NCI-H1930 (cell line): ENCODE measurements at places on chromosomes 11 and 22.

GRCh38 chr11:103798026-103798425 lies 238.4 kb upstream of the DDI1 start:
- DNase-seq, result no peak

- no peak for DNase-seq
These were observed at the start of gene KRTAP5-9 for GRCh38 chr11:71548120-71548519. Gene KRTAP5-9, plus strand, starts transcription at chr11:71548420. Its CDS starts 238 bp downstream, at chr11:71548658.

DNA sequence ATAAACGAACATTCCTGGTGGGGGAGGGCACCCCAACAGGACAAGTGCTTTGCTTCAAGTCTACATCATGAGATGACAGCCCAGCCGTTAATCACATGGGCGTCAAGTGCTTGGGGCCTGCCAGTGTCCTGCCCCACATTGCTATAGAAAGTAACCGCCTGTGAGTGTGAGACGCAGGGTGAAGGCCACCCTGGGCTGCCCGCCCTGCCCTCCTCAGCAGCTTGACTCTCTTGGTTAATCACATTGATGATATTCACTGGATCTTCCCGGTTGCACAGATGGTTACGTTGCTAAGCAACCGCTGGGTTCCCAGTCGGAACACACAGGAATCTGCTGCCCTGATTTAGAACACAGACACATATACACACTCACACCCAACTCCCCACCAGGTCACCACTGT lies 79.3 kb downstream of the CTTN start:
- DNase-seq, result no peak

GRCh38 chr11:130122141-130122575 lies 37.4 kb upstream of the ST14 start:
- no peak for DNase-seq

DNA sequence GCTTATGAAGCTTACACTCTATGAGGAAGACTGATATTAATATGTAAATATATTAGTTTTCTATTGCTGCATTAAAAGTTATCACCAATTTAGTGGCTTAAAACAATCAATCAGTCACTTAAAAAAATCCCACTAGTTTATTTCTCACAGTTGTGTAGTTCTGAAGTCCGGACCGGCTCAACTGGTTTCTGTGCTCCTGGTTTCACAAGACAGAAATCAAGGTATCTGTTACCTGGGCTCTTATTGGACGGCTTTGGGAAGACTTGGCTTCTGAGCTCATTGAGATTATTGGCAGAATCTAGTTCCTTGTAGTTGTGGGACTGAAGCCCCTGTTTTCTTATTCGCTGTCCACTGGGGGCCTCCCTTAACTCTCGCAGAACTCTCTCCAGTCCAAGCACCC lies 343.0 kb downstream of the RAB38 start:
- DNase-seq, result no peak

DNA sequence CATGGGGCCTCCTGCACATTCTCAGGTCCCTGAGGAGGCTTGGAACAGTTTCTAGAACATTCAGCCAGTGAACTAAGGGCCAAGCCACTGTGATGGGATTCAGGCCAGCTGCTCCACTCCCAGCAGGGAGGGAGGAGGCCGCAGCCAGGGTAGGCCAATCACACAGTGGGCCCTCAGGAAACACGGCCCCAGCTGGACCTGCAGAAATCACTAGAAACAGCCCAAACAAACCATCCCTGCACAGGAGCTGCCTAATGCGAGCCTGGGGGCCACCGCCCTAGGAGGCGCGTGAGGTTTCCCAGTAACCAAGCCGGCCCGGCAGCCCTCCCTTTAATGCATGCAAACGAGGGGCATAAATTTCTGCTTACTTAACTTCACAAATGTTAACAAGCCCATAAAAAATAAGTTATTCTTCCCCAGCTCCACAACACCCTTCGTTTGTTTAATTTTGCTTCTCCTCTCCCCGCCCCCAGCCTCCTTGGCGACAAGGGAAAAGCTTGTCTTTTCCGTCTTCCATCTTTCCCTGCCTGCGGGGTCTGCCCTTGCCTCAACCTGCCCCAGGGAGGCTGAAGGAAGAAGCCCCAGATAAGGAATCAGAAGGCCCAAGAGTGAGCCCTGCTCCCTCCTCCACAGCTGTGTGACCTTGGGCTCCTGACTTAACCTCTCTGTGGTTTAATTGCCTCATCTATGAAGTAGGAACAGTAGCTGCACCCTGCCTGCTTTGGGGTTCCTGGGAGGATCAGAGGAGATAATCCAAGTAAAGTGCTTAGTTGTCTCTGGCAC lies 25.7 kb downstream of the ELFN2 start:
- DNase-seq, result no peak

DNA sequence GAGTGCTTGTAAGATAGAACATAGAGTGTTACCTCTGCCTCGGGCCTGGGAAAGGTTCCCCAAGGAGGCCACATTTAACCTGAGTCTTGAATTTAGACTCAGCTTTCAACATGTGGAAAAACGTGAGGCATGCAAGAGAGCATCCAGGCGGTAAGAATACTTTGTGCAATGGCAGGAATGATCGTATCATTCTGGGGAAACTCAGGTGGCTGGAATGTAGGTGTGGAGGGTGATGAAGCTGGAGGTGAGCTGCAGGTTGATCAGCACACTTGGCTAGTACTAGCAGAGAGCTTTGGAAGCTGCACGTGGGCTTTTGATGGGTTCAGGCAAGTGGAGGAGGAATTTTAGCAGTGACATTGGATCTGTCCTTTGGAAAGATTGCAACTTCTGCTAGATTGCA lies 270.3 kb upstream of the RAG2 start:
- DNase-seq, result no peak

DNA sequence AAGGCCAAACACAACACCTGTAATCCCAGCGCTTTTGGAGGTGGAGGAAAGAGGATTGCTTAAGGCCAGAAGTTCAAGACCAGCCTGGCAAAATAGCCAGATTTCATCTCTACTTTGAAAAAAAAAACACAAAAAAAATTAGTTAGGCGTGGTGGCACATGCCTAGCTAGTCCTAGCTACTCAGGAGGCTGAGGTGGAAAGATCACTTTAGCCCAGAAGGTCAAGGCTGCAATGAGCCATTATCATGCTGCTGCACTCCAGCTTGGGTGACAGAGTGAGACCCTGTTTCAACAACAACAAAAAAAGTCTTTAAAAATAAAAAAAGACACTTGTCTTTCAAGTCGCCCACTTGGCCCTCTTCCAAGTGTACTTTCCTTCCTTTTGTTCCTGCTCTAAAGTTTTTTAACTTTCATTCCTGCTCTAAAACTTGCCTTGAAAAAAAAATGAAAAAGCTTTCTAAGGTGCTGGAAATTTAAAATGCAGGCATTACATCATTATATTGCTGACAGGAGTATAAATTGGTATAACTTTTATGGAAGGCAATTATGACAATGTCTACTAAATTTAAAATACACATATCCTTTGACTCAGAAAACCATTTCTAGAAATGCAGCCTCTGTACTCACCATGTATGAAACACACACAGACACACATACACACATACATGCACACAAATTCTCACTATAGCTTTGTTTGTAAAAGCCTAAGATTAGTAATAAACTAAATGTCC lies 12.7 kb downstream of the LIPT2 start:
- DNase-seq, result no peak

DNA sequence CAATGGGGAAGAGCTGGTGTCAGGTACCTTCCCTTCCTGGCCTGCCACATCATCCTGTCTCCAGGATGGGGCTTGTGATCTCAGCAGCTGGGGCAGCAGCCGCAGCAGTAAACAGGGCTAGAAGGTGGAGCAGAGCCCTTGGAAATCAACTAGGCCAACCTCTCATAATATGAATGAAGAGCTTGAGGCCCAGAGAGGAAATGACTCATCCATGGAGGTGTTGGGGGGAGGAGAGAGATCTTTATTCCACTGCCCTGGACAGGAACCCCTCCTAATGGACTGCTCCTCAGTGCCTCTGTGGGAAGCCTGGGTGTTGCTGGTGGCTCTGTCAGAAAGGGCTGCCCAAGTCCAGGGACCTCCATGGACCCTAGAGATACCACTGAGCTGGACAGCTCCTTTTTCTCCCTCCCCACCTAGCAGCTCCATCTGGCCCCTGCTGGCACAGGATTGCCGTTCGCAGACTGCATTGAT lies 111.8 kb downstream of the OSBP2 start:
- DNase-seq, result no peak

GRCh38 chr11:73249853-73250783 lies 22.0 kb upstream of the P2RY6 start:
- DNase-seq, result no peak
